ENCODE measurements at places on chromosomes 11 and 22.

DNA sequence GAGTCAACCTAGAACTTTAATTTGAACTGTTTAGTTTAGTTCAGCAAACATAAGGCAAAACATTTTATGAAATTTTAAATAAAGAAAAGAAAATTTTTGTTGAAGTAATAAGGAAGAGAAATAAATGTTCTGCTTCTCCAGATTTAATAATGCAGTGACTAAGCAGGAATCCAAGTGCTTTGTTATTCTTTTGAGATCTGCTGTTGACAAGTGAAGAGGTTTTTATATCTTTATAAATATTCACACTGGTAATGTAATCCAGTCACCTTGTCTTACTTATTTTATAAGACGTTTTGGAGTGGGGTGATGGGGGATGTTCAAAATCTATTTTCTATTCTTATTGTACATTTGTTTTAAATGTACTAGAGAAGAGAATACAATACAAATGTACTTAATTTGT, 725.9 kb upstream of the CCDC179 start:
- DNase-seq = no peak

DNA sequence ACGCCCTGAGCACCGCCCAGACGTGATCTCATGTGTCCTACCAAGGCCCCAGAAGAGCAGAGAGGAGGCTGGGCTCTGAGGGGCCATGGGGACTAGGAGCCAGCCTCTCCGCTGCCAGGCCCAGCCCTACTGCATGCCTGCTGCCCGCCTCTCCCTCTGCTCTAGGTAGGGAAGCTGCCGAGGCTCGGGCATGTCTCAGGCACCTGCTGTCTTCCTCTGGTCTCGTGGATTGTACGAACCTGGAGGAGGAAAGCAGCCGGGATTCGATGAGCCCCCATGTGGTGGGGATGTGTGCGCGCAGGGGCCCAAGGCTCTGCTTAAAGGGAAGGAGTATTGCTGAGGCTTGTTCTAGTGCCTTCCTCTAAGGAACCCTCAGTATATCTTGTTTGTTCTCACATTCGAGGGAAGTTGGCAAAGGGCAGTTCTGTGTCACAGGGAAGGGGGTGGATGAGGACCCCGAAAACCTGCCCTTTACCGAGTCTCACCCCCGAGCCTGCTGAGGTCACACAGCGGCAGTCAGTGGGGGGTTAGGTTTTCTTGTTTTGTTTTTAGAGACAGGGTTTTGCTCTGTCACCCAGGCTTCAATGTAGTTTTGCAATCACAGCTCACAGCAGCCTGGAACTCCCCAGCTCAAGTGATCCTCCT, 21.2 kb downstream of the DAGLA start:
- no peak for DNase-seq

- peak; percentile 84 for DNase-seq
These were observed 111.2 kb upstream of the THY1 start for GRCh38 chr11:119533921-119534736.

GRCh38 chr11:13391217-13391616, 71.8 kb downstream of the BTBD10 start:
- DNase-seq = no peak

DNA sequence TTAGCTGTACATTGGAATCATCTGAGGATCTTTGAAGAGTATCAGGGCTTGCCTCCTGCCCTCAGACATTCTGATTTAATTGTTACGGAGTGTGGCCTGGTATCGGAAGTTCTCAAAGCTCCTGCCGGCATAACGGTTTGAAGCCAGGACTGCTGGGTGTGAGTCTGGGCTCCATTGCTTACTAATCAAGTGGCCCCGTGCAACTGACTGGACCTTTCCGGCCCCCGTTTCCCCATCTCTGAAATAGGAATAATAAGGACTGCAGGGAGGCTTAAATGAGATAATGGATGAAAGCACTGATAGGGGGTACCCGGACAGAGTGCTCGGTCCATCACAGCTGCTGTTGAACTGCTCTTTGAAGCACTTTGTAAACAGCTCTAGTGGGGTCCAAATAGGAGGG, 1.7 kb downstream of the PLEKHB1 start:
- DNase-seq = no peak

Data from KG1 (cell line).